ENCODE measurements at places on chromosomes 7 and 10.

DNA sequence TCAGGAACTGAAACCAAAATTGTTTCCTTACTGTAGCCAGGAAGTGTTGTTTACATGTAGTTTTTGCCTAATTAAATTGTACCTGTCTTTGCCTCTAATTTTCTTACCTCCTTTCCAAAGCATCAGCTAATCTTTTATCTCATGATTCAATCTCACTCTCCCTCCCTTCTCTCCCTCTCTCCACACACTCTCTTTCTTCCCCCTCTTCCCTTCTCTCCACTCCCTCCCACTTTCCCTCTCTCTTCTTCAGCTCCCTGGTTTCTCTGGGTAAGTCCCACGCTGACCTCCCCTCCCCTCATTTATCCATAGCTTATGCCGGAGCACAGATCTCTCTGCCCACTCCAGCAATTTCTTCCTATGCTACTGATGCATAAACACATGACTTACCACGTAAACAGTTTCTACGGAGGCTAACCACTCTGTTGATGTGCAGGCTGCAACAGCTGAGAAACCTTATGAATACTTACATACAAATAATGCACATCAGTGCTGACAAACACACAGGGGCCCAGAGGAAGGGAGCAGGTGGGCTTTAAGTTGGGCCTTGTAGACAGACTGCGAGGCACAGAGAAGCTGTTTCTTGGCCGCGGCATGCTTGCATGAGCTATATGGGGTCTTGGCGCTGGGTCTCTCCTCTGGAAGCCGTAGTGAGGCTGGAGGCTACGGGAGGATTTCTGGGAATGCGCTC lies 174.4 kb upstream of the PLXNA4 start:
- DNase-seq: no peak

DNA sequence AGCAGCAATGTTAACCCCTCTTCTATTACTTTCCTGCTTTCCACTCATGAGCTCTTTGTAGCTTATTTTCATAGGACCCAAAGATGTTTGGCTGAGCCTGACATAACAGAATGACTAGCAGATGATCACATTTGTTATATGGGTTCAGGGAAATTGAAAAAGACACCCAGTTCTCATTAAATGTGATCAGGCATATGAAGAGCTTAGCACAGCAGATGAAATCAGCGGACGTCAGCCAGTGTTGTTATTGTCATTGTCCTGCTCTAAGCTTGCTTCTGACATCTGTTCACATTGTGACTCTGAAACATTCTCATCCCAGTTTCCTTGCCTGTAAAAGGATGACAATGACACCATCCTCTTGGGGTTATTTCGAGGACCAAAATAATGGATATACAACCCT lies 43.5 kb downstream of the FAM241B start:
- no peak for DNase-seq

GRCh38 chr10:29839826-29840515 lies 205.2 kb upstream of the SVIL start:
- DNase-seq: no peak

GRCh38 chr7:22675421-22675820 lies 51.6 kb upstream of the IL6 start:
- no peak for DNase-seq

DNA sequence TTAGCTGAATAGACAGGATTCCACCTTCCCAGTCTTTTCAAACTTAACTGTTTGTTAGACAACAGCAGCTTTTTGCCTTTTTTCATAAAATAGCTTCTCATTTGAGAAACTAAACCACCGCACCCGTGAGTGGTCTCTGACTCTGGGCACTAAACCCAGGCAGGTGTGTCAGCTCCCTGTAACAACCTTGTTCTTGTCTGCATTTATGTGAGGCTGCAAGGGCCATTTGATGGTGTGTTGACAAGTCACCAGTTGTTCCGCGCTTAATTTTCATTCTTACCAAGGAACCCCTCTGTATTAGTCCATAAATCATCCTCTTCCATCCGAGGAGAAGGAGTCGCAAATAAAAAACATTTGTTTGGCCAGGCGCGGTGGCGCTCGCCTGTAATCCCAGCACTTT lies 1.5 kb downstream of the STOX1 start:
- DNase-seq: no peak

Measured in NCI-H2171 (cell line).